ENCODE measurements at places on chromosomes 4 and X. TPM values are rescaled to one million over a fixed set of nuclear protein-coding genes. Genes with fewer than 3 reads are reported as not detected.

DNA sequence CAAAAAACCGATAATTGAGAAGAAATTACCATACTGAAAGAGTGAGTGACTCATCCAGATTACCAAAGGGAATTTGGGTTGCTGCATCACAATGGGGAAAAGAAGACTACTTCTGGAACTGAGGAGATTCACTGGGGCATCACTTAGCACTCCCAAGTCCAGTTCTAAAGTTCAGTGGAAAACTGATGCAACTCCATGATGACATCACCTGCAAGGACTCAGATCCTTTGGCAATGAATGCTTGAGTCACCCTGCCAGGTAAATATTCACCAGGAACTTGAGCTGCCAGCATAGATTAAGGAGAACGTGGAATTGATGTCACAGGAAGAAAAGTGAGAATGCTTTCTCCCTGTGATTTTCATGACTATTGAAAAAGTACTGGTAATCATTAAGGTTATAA lies 32.0 kb upstream of the SMIM10L2A start:
- no peak overlapping the region for H3K4me3 ChIP-seq
- DNase-seq: peak; percentile 27
- H3K4me1 ChIP-seq: no peaks in the 10 kb centered on the region
- no peak overlapping the region for H3K27ac ChIP-seq
- no peaks in the 10 kb centered on the region for H3K36me3 ChIP-seq

- peak overlapping the region; percentile 59 for H3K4me3 ChIP-seq
- DNase-seq: no peak
- H3K36me3 ChIP-seq: no peaks in the 10 kb centered on the region
- H3K27ac ChIP-seq: no peak overlapping the region
Observed at GRCh38 chr4:3073158-3074077, 920 bp downstream of the HTT-AS start.

Gene FRAS1
- total RNA-seq: 0.23 TPM

Gene ELF2
- 21.9 TPM for total RNA-seq

DNA sequence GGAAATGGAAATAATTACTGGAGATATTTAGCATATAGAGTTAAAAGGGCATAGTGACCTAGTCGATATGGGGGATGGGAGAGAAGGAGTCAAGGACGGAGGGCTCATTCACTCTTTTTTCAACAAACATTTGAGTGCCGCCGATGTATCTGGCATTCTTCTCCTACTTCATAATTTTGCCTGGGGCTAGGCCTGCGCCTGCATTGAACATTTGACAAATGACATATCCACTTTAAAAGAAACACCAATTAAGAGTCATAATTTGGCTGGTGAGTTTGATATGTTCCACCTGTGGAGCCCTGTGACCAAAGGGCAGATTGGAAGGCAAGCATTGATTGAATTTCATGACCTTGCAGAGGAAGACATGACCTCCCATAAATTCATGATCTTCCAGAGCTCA lies 2.6 kb upstream of the GPC3 start:
- H3K27me3 ChIP-seq: peaks cover 8% of the 10 kb centered on the region
- H3K27ac ChIP-seq: no peak overlapping the region
- no peak for DNase-seq
- H3K36me3 ChIP-seq: no peaks in the 10 kb centered on the region
- peaks cover 4% of the 10 kb centered on the region for H3K4me1 ChIP-seq

DNA sequence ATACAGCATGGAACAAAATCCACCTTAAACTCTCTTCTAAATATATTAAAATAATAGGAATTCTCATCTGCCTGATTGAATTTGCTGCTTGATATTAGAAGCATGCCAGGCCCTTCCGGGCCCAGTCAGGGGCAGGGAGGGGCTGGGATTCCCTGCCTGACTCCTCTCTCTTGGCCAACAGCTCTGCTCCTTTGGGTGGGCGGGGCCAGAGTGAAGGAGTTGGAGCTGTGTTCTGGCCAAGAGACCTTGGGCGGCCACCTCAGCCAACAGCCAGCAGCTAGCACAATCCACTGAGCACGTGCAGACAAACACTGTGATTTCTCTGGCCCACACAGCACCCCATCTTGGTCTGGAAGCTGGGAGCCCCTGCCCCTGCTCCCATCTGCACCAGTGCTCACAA lies 140.3 kb downstream of the PJA1 start:
- no peaks in the 10 kb centered on the region for H3K27me3 ChIP-seq
- no peaks in the 10 kb centered on the region for H3K4me1 ChIP-seq
- no peak overlapping the region for H3K4me3 ChIP-seq
- no peaks in the 10 kb centered on the region for H3K36me3 ChIP-seq
- no peak overlapping the region for H3K27ac ChIP-seq
- DNase-seq: no peak

Measured in Panc1 (cell line).